8988T (cell line): ENCODE measurements at places on chromosomes 7 and 10.

DNA sequence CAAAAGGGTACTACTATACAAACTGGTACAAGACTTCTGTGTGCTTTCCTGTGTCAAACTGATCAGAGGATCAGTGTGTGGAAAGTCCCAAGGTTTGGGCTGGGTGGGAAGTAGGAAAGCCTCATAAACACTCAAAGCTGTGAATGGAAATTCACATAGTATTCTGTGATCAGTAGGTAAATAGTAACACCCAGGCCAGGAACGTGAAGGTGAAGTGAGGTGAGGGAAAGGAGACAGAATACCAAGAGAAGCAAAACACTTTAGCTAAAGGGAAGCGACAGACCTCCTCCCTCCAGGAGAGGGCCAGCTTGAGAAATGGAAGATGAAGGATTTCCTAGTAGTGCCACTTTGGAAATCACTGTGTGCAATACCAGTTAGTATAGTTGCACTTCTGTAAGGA is 451.9 kb downstream of the KCNMA1 start:
- no peak for DNase-seq

- DNase-seq = no peak
These were observed 213.9 kb downstream of the MAD1L1 start for GRCh38 chr7:2018569-2019460.

DNA sequence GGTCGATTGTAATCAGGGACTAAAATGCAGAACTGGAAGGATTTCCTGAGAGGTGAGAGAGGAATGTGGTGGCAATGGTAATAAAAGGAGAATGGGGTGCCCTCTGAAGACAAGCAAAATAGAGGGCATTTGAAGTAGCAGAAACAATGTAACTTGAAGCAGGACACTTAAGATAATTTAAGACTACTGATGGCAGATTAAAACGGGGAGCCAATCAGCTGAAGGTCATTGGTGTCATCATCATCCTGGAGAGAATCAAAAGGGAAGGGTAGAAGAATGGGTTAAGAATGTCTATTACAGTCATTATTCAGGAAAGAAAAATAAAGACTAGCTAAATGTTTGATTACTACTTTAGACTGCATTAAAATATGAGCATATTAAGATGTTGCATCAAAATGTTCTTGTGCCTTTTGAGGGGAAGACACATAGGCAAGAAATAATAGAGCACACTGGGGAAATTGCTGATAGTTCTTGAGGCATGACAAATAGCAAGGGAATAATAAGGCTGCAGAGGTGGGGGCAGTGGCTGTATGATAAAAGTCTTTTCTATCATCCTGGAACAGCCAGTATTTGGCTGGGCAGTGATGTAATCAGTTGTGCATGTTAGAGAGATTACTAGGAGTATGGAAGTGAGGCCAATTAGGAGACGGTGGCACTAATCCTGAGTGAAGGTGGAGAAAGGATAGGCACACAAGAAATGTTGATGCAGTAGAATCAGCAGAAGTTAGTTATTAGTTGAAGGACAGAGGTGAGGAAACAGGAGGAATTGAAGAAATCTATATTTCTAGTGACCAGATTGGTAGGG is 60.2 kb downstream of the CCDC71L start:
- no peak for DNase-seq

DNA sequence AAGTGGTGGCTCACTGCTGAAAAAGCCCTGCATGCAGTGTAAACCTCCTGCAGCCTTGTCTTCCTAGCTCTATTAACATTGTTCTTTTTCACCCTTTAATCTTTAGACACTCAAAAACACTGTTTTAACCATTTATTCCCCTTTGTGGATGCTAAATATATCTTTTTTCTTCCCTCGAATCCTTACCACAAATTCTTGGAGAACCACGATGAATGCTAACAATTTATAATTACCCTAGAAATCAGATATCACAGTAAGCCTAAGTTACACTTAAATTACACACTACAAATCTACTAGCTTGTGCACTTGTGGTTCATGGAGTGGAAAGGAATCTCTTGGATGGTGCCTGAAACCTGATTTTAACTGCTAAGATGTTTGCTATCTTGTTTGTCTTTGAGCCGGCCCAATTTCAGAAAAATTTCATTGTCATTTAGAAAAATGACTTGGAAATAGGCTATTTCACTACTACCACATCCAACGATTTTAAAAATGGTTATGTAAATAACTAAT is 125.1 kb upstream of the NOBOX start:
- DNase-seq = no peak

DNA sequence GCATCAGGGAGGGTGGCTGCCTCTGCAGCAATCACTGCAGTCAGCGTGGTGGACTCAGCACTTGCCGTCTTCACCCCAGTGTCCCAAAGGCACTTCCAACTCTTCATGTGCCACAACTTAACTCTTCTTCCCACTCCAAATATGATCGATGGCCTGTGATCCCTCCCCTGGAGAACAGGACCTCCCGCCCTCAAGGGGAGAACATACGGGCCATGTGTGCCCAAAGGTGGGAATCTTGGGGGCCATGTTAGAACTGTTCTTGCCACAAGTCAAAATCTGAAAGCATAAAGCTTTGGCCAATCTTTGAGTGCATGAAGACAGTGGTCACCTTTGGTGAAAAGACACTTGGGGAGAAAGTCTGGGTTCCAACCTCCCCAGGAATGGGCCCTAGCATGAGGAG is 368.5 kb upstream of the MGMT start:
- no peak for DNase-seq

DNA sequence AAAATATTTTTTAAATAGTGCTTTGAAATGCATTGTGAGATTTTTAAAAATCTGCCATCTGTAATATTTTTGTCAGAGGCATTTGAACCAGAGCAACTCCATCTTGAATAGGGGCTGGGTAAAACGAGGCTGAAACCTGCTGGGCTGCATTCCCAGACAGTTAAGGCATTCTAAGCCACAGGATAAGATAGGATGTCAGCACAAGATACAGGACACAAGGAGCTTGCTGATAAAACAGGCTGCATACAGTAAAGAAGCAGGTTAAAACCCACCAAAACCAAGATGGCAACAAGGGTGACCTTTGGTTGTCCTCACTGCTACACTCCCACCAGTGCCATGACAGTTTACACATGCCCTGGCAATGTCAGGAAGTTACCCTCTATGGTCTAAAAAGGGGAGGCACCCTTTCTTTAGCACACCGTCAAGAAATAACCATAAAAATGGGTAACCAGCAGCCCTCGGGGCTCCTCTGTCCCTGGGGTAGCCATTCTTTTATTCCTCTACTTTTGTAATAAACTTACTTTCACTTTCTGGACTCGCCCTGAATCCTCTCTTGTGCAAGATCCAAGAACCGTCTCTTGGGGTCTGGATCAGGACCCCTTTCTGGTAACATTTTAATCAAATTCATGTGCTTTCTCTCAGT is 273.7 kb downstream of the SEMA3D start:
- no peak for DNase-seq

DNA sequence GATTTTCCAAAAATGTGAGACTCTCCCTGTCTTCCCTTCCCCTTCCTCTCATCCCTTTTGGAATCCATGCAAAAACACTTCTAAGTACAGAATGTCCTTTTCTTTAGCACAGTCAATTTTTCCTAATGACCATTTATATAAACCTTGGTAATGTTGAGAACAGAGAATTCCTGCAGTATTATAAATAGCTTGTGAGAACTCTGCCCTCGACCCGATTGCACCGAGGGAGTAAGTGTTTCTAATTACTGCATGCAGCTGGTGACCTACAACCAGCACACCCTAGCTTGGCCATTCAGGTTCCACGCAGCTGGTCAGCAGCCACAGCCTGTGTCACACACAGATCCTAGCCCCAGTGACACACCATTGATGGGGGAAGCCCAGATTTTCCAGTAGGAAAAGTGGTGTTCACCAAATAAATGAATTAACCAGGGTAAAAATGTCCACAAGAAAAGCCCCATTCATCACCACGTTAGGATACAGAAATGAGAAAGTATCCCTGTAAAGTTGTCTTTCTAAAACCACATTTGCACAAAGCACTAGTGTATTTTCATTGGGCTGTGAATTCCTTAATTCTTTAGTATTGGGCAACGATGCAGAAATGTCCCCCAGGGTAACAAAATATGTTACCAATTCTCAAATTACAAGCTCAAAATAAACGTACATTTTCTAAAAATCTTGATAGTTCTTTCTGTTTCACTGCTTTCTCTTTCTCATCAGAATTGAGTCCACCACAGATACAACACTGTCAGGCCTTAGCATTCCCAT is 499.0 kb upstream of the KLF6 start:
- no peak for DNase-seq

DNA sequence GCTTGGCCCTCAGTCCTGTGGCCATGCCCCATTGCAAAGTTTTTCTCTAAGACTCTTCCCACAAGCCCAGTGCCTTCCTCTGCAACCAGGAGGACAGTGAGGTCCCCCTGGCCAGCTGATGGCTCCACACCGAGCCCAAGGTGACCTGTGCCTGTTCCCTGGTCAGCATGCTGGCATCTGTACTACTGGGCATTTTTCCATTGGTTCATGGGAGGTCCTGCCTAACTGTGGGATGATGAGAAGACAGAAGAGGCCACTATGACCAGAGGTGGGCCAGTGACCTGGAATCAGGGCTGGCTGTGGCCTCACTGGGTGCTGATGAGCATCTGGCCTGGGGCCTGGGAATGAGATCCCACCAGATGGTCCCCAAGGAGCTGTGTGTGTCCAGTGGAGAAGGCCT is 20.2 kb downstream of the CALML3 start:
- no peak for DNase-seq

DNA sequence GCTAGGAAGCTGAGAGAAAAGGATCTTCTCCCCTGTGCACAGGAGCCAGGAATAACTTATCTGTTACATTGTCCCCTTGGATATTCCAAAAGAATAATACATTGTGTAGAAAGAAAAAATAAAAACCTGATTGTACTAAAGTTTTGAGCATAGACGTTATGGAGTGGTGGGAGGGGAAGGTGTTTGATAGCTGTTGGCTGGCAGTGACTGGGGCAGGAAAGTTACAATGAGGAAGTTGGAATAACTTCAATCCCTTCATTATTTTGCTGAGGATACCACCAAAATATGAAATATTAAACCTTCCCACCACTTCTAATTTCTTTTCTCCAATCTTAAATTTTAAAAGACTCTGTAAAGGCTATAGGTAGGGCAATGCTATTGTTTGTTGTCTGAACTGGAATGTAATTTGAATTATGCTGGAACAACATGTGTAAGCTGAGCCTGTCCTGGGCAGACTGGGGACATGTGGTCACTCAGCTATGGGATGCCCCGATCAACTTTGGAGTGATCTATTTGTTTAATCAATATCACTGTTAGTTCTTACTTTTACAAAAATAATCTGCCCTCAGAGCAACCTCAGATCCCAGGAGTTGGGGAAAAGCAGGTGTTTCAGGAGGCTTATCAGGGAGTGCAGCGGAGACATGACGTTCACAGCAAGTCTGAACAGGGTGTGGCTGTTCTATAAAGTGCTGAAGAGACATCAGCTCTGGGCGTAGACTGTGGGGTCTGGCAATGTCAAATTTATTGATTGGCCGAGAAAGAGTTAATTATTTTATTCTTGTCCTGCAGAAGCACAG is 20.8 kb downstream of the CYP3A43 start:
- no peak for DNase-seq

DNA sequence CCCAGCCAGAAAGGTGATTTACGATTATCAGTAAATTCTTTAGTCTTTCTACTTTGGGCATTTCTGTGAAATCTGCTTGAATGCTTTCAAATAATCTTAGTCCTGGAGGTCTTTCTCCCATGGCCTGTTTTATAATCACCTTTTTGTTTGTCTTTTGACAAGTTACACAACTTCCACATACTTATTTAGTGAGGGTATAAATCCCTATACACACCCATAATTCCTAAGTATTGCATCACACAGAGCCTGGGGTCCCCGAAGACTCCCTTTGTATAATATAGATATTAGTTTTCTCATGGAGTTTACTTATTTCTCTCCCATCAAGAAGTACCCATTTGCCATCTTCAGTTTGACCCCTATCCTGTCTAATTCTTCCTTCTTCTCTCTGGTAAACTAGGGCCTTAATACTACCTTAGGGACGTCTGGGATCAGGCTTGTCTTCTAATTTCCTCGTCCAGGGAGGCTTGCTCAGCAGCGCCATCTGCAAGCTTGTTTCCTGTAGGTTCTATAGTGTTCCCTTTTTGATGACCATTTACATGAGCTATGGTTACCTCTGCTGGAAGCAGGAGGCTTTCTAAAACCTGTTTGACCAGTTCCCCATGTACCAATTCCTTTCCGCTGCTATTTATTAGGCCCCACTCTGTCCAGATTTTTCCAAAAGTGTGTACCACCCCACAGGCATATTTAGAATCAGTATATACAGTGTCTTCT is 8.1 kb downstream of the DNAH11 start:
- no peak for DNase-seq

- DNase-seq = no peak
These were observed 353.8 kb downstream of the GPR37 start for GRCh38 chr7:124411796-124412195.

GRCh38 chr7:38217672-38218071 is 39.6 kb downstream of the STARD3NL start:
- no peak for DNase-seq

- no peak for DNase-seq
These were observed 97.3 kb downstream of the CCDC71L start for GRCh38 chr7:106563466-106564150.

DNA sequence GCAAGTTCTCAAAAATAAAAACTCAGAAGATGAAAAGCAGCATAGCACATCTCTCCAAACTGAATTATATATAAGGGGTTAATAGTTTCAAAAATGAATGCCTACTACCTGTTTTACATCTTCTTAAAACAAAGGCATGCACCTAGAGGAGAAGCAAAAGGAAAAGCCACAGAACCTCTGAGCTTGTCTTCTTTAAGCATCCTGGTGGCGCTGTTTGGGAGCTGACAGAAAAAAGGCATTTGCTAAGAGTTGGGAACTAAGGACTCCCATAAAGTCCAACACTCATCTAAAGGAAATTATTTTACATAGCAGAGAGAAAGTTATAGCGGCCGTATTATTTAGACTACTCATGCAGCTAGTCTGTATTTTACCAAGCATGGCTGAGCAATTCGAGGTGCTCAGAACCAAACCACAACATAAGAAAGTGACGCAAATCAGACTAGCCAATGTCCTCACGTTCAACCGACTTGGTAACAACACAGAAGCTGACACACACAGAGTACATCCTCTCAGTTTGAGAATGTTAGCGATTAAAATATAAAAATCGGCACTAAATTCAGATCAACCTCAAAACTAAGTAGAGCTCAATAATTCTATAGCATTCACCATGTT is 38.8 kb downstream of the PTN start:
- DNase-seq = no peak

DNA sequence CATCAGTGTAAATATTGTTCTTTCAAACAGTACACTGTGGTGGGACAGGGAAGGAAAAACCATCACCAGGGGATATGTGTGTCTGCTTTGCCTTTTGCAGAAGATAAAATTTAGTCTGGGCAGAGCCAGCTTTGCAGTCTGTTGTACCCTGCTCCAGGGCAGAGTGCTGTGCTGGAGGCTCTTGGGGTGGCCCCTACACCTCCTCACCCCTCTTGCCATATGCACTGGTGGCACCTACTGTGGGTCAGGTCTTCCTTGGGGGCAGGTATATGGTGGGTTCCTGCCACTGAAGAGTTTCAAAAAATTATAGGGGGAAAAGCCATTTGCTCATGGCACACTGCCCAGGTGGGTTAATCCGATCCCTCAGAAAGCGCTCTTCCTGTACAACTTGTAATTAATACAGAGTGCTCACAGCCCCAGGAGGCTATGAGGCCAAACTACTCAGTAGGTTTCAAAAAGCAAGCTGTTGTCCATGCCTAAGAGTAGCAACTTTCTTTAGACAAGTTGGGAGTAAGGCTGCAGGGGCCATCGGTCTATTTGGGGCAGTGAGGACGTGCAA is 112.7 kb upstream of the BMPER start:
- DNase-seq = no peak
